ENCODE measurements at places on chromosomes 6 and 20.

DNA sequence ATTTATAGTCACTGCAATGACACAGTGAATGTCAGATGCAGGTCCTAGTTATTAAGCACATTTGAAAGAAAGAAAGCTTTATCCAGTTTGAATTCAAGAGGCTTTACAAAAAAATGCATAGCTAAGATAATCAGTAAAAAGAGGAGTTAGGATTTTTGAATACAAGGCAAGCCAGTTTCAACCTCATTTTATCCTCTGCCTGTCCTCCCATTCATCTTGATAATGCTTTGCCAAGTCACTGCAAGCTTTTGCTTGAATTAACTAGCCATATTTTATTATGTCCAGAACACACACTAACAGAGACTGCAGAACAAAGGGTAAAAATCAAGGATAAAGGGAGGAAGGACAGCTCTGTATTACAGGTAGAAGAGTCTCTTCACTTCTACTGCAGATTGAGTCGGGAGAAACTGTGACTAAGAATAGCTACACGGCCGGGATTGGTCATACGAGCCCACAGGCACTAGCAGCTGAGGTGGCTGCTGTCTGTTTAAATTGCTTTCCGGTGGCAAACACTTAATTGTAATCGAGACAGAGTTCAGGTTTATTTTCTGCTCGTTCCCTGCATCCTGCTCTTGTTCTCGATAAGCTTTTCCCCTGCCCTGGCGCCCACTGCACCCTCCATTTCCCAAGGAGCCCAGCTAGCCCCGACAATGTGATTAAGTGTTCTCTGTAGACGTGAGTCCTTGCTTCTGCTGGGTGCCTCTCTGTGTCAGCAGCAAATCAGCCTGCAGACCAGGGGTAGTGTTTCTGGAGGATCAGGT is 30.5 kb upstream of the AKAP12 start:
- peak; percentile 35 for DNase-seq

- peak; percentile 56 for DNase-seq
These were observed 600 bp downstream of the SEC63 start for GRCh38 chr6:107957308-107957908.

DNA sequence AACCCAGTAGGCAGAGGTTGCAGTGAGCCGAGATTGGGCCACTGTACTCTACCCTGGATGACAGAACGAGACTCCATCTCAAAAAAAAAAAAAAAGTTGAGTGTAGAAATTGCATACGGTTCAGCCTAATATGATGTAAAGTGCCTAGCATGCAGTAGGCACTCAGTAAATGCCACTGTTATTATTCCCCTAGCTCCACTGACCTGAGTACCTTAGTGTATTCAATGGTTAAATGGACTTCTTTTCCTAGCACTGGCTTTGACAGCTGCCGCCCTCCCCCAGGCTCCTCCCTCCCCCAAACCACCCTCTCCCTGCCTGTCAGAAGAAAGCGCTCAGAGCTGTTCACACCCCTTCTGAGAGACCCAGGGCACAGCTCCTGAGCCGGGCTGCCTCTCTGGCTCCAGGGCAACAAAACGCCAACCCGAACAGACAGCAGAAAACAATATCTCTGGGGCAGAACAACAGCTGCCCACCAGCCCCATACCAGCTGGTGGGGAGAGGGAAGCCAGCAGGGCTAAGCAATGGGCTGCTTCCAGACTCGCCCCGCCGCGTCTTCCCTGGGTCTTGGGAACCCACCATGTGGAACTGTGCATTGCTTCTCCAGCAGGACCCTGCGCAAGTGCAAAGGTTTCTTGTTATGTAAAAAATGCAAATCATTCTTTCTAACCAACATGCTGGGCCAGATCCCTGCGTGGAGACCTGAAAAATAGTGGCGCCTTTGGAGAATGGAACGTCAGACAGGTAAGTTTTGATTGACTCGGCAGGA is 4.5 kb downstream of the CPNE5 start:
- DNase-seq, result no peak

DNA sequence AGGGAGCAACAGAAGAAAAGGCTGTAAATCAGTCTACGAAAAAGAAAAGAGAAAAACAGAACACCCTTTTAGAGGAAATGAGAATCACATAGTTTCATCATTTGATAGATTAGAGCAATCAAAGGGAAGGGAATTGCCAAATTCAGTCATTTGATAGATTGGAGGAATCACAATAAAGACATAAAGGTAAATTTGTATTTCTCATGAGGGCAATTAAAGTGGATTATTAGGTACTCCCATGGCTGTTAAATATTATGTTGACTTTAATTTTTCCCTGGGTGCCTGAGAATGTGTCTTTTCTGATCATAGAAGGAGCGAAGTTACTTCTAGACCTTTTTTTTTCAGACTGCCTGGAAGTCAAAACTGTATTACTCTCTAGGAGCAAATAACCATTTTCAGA is 1145.7 kb downstream of the EPHA7 start:
- no peak for DNase-seq

DNA sequence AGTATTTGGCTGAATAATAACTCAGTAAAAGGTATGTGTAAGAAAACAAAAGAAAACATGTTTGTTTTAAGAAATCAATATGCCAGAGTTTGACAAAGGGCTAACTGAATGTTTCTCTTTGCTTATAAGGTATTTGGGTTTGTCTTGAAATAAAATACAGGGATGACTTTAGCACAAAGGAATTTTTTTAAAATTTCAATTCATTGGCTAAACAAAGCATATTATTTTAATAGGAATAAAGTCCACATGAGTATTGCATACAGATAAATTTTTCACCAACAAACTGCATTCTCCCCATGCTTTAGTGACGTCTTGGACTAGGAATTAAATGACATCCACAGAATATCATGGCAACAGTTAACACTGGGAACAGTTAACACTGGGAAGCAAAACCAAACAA is 480.0 kb upstream of the JAG1 start:
- no peak for DNase-seq

- no peak for DNase-seq
These were observed 92.7 kb downstream of the MANEA start for GRCh38 chr6:95670011-95670463.

GRCh38 chr6:150196942-150197745 is 54.3 kb downstream of the PPP1R14C start:
- no peak for DNase-seq

GRCh38 chr20:38573413-38573812 is 7.6 kb upstream of the ADIG start:
- no peak for DNase-seq

DNA sequence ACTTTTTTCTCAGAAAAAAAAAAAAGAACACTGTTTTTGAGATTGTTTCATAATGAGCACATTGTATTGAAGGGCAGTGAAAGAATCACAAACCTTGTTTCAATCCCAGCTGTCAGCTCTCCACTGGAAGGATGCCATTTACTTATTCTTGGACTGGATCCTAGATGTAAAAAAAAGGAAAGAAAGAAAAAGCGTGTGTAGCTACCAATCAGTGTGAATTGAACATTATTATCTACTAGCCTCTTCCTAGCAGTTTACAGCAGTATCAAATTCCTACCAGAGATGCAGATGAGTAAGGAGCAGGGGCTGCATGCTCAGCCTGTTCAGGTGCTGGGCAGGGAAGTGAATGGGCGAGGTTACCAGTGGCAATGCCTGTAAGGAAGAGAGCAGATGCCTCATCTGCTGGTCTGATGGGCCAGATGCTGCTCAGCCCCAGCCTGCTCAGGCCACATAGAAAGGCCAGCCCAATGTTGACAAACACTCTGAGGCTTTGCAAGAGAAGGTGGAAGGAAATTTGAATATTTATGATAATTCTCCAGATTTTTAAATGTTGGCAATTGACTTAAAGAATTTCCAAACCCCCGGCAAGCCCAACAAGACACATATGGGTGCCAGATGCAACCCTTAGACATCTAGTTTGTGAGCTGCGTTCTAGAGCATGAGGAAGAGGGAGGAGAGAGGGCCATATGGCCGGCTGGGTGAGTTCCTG is 189.5 kb downstream of the IBTK start:
- no peak for DNase-seq

GRCh38 chr6:87558446-87558845 is 31.3 kb downstream of the RARS2 start:
- no peak for DNase-seq

- DNase-seq, result no peak
These were observed 90.2 kb downstream of the TMEM242 start for GRCh38 chr6:157233156-157233555.

GRCh38 chr6:49264496-49264895 is 198.6 kb downstream of the MMUT start:
- DNase-seq, result no peak

GRCh38 chr20:33657704-33658095 is 4.4 kb upstream of the C20orf144 start:
- no peak for DNase-seq

DNA sequence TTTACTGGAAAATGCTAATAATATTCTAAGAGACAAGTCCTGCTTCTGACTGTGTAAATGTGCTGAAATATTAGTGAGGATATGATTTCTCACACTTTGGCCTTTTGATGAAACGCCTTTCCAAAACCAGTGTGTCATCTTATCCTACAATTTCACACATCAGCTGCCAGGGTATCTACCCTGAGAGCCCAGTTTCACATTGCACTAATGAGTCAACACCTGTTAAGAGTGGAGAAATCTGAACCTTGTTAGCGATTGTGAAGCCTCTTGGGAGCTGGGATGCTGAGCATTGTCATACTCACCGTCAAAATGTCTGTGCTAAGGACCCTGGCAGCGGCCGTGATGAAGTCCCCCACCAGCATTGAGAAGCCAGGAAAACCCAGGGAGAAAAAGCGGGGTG is 166.0 kb downstream of the RALGAPA2 start:
- DNase-seq, result no peak

GRCh38 chr20:39532205-39532604 is 570.1 kb downstream of the DHX35 start:
- no peak for DNase-seq

DNA sequence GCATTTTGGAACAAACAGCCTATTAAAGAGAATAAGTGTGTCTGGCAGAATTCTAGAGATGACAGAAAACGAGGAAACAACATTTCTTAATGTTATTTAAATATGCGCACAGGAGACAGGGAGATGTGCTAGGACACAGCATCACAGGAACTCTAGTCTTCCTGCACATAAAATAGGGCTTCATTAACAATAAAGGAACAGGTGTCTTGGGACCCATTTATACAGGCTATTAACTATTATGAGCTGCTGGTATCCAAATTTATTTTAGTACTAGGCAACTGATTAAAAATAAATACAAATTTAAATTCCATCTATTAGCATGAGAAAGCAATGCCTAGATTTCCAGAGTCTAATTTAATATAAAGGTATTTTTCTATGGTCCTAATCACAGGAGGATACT is 102.3 kb downstream of the PDSS2 start:
- DNase-seq, result no peak

DNA sequence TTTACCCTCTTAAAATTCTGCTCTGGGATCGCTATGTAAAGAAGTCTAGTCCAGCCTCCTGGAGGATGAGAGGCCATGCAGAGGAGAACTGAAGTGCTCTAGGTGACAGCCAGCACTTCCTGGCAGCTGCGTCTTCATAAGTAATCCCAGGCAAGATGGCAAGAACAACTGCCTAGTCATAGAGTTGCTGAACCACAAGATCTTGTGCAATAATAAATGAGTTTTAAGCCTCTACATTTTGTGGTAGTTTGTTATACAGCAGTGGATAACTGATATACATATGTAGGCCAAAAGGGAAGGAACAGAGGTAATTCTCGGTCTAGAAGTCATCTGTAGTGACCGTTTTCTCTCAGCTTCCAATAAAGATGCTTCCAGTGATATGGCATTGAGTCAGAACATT is 103.8 kb upstream of the FLRT3 start:
- no peak for DNase-seq

GRCh38 chr6:37210313-37210968 is 40.5 kb downstream of the PIM1 start:
- peak; percentile 56 for DNase-seq

DNA sequence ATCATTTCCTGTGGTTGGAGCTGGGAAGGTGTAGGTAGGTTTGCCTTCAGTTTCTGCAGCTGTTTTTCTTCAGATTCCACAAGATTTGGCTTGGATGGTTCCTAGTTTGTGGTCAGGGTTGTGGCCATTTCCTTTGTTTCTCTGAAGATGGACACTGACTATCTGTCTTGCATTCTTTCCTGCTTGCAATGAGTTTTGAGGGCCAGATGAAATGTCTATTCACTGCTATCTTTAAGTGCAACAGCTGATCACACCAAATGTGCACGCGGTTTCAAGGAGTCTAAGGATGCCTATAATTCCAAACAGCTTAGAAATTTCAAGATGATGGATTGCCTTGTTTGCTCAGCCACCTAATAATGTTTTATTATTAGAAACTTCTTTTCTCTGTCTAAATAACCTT is 28.4 kb downstream of the IL20RA start:
- no peak for DNase-seq

DNA sequence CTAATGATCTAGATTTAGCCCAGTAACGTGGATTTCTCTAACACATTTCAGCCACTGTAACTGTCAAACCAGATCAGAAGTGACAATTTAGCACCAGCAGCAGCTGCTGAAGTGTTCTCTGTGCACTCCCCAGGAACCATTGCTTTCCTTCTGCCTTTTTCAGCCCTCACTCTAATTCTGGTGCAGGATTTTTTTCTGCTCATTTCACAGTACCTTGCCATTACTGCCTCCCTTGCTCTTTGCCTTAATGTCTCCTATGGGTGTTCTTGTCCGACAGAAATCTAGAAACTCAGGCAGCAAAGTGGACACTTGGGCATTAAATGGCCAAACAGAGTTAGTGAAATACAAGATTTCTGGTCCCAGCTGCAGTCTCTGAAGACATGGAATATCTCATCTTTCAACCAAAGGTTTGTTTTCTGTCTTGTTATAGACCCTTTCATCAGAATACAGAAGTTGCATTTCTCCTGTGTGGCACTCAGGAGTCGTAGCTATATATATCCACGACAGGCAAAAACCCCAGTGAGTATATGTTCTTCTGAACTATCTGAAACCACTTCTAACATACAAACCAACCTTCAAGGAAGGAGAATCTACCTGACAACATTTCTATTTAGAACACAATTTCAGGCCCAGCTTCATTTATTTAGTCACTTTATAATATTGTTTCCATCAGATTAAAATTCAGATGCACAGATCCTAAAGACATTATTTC is 92.9 kb downstream of the THEMIS start:
- DNase-seq, result no peak

GRCh38 chr20:1392443-1392692 is 486 bp downstream of the FKBP1A start:
- DNase-seq, result no peak

DNA sequence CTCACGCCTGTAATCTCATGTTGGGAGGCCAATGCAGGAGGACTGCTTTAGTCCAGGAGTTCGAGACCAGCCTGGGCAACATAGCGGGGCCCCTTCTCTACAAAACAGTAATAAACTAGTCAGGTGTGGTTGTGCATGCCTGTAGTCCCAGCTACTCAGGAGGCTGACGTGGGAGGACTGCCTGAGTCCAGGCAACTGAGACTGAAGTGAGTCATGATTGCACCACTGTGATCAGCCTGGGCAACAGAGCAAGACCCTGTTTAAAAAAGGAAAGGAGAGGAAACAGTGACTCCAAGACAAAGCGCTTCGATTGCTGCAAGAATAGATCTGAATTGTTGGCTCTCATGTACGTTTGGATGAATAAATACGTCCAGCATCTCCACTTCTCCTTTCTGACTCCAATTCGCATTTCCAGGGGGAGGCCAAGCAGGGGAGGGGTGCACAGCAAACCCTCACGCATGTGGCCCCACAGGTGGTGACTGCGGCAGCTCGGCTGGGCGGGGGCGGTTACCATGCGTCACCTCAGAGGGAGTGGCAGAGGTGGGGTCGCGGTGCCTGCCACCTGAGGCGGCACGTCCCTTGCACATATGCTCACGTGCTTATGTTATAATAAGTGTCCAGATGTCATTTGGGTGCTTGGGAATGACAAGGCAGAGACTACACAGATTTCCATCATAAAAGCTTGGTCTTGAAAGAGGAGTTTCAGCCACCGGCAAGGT is 95.1 kb upstream of the MPC1 start:
- no peak for DNase-seq
